Stimulated activated CD8-positive, alpha-beta memory T cell treated with anti-CD3 and anti-CD28 coated beads, Interleukin-4, amount 100 ng/mL, for 4 hours (primary cell): ENCODE measurements at places on chromosomes 2 and 18.

DNA sequence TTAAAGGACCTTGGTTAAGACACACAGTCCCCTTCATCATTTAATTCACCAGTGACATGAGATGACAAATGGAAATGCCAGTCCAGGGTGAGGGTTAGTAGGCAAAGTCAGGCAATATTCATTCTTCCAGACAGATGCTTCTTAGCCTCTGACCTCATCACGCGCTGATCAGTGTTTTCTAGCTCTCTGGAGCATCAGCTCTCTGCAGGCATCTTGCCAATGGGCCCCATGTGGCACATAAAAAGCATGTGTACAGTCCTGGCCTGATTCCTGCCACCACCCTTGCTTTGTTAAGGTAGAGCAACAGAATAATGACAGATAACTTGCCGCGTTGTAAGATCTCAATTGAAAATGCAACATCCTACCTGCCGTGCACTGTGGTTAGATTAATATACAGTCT lies 20.3 kb upstream of the NPAS2 start:
- DNase-seq, result no peak

GRCh38 chr2:14018620-14019019 lies 613.9 kb upstream of the LRATD1 start:
- DNase-seq, result no peak

DNA sequence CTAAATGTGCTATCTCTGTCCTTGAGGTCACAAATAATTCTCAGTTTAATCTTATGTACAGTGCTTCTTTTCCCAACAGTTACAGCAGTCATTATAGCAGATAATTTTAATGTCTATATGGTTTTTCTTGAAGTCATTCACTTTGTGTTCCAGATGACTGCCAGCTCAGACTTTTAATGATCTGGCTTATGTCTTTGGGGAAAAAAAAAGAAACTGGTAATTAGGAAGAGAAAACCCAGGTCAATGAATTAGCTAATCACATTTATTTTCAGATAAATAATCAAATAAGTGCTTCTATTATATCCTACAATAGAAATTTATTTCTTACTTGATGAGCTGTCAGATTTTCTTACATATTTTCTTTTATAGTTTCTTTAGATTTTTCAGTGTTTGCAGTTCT lies 96.0 kb downstream of the COMMD1 start:
- DNase-seq, result no peak

DNA sequence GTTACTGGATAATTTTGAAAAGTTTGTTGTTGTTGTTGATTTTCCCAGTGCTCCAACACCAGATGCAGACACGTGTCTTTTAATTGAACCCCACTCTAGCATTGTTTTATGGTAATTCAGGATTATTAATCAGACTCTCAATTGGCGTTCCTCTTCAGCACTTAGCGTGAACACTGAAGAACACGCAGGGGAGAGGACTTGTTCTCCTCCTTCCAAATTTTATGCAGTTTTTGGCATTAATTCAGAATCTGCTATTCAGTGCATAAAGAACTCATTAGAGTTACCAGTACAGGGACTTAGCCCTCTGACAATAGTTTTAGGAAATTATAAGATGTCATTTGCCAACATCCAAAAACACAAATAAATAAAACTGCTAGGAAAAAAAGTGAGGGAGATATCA lies 75.5 kb downstream of the SNTG2 start:
- DNase-seq, result no peak

DNA sequence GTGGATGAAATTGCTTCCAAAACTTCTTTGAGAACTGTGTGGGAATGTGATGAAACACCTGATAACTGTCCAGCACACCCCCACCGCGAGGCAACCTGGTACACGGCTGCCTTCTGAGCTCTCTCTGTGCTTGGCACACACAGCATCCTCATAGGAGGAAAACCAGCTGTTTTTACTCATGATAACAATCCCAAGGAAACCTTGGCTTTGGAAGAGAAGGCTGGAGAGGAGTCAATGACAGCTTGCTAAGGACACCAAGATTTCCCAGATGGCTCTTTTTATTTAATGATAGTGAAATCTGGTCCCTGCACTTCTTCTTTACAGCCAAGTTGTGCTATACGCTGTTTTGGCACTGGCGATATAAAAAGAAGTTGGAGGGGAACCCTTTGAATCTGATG lies 232.5 kb upstream of the FN1 start:
- DNase-seq, result no peak

- no peak for DNase-seq
Measured at GRCh38 chr2:207640661-207641060, 15.5 kb upstream of the METTL21A start.

DNA sequence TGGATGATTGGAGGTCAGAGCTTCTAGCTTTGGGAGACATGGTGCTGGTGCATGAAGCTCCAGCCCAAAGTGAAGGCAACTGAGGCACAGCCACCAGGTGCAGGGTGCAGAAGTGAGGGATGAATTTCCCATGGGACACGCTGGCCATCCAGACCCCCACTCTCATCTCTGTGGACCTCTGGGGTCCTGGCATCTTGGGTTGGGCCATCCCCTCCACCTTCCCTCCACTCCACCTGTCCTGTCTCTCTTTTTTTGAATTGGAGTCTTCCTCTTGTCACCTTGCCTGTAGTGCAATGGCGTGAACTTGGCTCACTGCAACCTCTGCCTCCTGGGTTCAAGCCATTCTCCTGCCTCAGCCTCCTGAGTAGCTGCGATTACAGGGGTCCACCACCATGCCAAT lies 3.4 kb downstream of the NGEF start:
- DNase-seq, result no peak

GRCh38 chr2:165852394-165852793 lies 58.3 kb upstream of the GALNT3 start:
- no peak for DNase-seq
